ENCODE measurements at places on chromosomes 11 and 22. TPM values are rescaled to one million over a fixed set of nuclear protein-coding genes. Genes with fewer than 3 reads are reported as not detected.

ST3GAL4 gene
- total RNA-seq, result 21.0 TPM

HORMAD2 gene
- total RNA-seq, result not detected

C11orf71 gene
- 3.9 TPM for total RNA-seq

JAM3 gene
- total RNA-seq, result 90.6 TPM

SLC35F2 gene
- 11.4 TPM for total RNA-seq

MSANTD4 gene
- total RNA-seq, result 34.1 TPM

FAM227A gene
- 1.8 TPM for total RNA-seq

FOLR3 gene
- total RNA-seq, result not detected

OR5A1 gene
- not detected for total RNA-seq
